ENCODE measurements at places on chromosomes 5 and 9.
A peak's percentile ranks its signal among the peaks of the same experiment; 100 is the strongest.

GRCh38 chr5:143541943-143542797, 138.7 kb upstream of the NR3C1 start:
- no peak for DNase-seq

GRCh38 chr9:123795336-123795735, 134.6 kb downstream of the DENND1A start:
- no peak for DNase-seq

GRCh38 chr5:160511280-160511929, 89.8 kb downstream of the PTTG1 start:
- DNase-seq = no peak

GRCh38 chr5:40689438-40689837, 9.7 kb downstream of the PTGER4 start:
- peak; percentile 97 for DNase-seq

GRCh38 chr5:62909326-62909725, 330.7 kb downstream of the LRRC70 start:
- no peak for DNase-seq

- no peak for DNase-seq
Observed at GRCh38 chr5:10303699-10304170, 4.0 kb downstream of the CMBL start.

DNA sequence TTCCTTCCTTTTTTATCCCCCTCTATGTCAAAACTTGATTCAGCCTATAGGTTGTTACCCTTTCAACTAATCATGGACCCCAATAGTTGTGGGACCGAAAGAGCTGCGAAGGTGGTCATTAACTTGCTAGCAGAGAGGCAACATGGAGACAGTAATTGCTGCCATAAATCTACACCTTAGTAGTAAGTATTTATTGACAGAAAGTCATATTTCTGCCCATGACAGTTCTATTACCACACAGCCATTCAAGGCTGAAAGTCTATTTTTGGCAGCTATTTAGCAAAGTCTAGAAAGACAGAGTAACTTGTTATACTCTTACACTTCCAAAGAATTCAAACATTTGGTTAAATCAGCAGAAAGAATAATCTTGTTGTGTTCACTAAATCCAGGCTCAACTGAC, 236.2 kb downstream of the PRELID2 start:
- DNase-seq = no peak

- no peak for DNase-seq
Observed at GRCh38 chr9:110622368-110622767, 42.8 kb upstream of the SVEP1 start.

- no peak for DNase-seq
Observed at GRCh38 chr9:132046456-132046855, 33.2 kb downstream of the MED27 start.

- peak; percentile 71 for DNase-seq
Observed at GRCh38 chr5:140632366-140633020, 482 bp downstream of the CD14 start.

- no peak for DNase-seq
Observed at GRCh38 chr5:158462349-158463114, 603.6 kb upstream of the CLINT1 start.

GRCh38 chr5:45109062-45109461, 300.3 kb downstream of the MRPS30 start:
- no peak for DNase-seq

DNA sequence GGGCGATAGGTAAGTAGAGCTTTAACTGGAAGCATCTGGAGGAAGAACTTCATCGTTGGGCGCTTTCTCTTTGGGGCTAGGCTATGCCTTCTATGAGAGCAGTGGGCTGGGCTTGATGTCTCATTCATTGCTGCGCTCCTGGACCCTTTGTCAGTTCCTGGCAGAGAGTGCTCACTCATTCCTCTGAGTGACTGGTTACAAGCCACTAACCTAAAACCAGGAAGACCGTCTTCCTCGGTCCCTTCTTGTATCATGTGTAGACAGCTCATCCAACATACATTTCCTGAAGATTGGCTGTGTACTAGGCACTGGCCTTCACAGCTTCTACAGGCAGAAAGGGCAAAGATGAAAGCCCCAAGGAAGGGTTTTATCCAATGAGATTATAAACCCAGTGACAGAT, 6.4 kb downstream of the SWI5 start:
- peak; percentile 50 for DNase-seq

DNA sequence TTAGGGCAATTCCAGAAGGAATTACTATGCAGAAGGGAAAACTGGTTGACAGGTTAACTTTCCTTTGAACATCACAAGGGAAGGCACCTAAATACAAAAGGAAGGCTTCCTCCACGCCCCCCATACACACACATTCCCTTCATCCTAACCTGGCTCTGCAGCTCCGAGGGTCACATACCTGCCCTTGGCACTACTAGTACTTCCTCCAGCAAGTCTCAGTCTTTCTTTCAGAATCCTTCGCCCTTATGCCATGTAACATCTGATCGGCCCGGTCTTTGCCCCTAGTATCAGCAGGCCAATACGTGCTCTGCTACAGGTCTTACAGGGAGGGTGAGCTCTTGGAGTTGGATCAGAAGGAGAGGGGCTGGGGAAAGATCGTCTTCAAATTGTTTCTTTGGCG, 1.6 kb upstream of the MARCHF6 start:
- no peak for DNase-seq

GRCh38 chr9:83706676-83707517, 861 bp downstream of the UBQLN1 start:
- DNase-seq = no peak

- DNase-seq = no peak
Observed at GRCh38 chr9:135480940-135481310, 1.3 kb downstream of the PPP1R26 start.

DNA sequence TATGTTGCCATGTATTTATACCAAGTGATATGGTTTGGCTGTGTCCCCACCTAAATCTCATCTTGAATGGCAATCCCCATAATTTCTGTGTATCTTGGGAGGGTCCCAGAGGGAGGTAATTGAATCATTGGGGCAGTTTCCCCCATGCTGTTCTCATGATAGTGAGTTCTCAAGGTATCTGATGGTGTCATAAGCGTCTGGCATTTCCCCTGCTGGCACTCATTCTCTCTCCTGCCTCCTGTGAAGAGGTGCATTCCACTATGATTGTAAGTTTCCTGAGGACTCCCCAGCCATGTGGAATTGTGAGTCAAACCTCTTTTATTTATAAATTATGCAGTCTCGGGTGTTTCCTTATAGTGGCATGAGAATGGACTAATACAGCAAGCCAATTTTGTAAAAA, 140.8 kb upstream of the ADAMTSL1 start:
- peak; percentile 36 for DNase-seq

- DNase-seq = peak; percentile 36
Observed at GRCh38 chr5:159456722-159457465, 126.6 kb upstream of the IL12B start.

DNA sequence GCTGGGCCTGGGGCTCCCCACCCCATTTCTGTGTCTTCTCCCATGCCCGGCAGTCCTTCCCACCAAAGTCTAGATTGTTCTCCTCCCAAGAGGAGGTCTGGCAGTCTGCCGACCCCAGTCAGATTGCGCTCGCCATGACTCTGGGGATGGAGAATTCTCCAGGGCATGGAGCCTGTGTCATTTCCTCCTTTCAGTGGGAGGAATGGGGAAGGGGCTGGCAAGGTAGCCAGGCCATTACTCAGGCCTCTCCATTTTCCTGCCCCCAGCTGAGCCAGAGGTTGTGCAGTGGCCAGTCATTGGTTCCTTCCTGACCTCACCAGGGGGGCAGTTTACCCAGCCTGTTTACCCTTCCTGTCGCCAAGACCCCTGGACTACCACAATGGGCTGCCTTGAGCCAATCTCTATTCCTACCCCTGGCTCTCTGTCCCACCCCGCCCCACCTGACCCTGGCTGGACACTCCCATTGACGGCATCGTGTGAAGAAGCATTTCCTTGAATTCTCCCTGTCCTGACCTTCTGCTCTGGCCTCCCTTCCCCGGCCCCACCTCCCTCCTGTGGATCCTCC, 628 bp downstream of the SYNPO start:
- DNase-seq = peak; percentile 94

Measured in fibroblast of the aortic adventitia (primary cell).